Smooth muscle cell of bladder (primary cell): ENCODE measurements at places on chromosomes 1 and 21. TPM values are rescaled to one million over a fixed set of nuclear protein-coding genes. Genes with fewer than 3 reads are reported as not detected.

The RASSF5 gene
- 5.2 and 7.1 TPM in 2 replicates for total RNA-seq

The BARHL2 gene
- not detected in 2 replicates for total RNA-seq

The FAM177B gene
- 0.09 TPM in 1 of 2 replicates, not detected in the other for total RNA-seq

The EDN2 gene
- total RNA-seq: not detected in 2 replicates

The GJA9 gene
- total RNA-seq: under 0.01 TPM in 1 of 2 replicates, not detected in the other
